ENCODE measurements at places on chromosomes 7 and 10.

- no peaks in the 10 kb centered on the region for H3K27me3 ChIP-seq
- H3K4me3 ChIP-seq = no peak overlapping the region
- no peaks in the 10 kb centered on the region for H3K4me1 ChIP-seq
- H3K36me3 ChIP-seq = no peaks in the 10 kb centered on the region
- H3K27ac ChIP-seq = no peak overlapping the region
- no peak for DNase-seq
These were observed 65.9 kb downstream of the BBS9 start for GRCh38 chr7:33195264-33195663.

GRCh38 chr7:1218541-1219165 lies 14.0 kb upstream of the UNCX start:
- H3K4me3 ChIP-seq = no peak overlapping the region
- H3K27ac ChIP-seq = no peak overlapping the region
- H3K36me3 ChIP-seq = no peaks in the 10 kb centered on the region
- no peaks in the 10 kb centered on the region for H3K4me1 ChIP-seq

GRCh38 chr7:101913247-101913721 lies 95.9 kb downstream of the CUX1 start:
- no peak for DNase-seq
- H3K36me3 ChIP-seq = peaks cover 24% of the 10 kb centered on the region
- no peak overlapping the region for H3K4me3 ChIP-seq
- H3K27ac ChIP-seq = no peak overlapping the region

DNA sequence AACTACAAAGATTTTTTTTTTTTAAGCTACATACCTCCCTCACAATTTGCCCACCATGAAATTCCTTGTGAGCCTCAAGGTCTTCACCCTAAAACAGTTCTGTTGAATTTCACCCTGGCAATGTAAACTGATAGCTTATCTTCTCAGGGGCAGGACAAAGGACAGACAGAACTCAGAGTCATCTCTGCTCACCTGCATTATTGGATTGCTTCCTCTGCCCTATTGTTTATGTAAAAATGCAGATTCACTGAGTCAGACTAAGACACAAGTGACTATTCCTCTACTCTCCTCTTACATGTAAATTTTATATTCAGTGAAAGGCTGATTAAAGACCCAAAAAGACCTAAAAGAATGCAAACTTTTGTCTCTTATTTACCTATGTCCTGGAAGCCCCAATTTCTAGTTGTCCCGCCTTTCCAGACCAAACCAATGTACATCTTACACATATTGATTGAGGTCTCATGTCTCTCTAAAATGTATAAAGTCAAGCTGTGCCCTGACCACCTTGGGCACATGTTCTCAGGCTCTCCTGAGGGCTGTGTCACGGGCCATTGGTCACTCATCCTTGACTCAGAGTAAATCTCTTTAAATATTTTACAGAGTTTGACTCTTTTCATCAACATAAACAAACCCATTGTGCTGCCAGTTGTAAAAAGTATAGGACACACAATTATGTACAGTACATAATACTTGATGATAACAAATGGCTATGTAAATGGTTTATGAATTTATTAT lies 440.2 kb downstream of the HTR7 start:
- peaks cover 34% of the 10 kb centered on the region for H3K4me1 ChIP-seq
- no peaks in the 10 kb centered on the region for H3K27me3 ChIP-seq
- no peaks in the 10 kb centered on the region for H3K36me3 ChIP-seq
- peak; percentile 41 for DNase-seq

- no peak overlapping the region for H3K4me3 ChIP-seq
- no peak for DNase-seq
- H3K4me1 ChIP-seq = no peaks in the 10 kb centered on the region
- H3K27ac ChIP-seq = no peak overlapping the region
These were observed 348.5 kb downstream of the GRID1 start for GRCh38 chr10:86017841-86018734.

DNA sequence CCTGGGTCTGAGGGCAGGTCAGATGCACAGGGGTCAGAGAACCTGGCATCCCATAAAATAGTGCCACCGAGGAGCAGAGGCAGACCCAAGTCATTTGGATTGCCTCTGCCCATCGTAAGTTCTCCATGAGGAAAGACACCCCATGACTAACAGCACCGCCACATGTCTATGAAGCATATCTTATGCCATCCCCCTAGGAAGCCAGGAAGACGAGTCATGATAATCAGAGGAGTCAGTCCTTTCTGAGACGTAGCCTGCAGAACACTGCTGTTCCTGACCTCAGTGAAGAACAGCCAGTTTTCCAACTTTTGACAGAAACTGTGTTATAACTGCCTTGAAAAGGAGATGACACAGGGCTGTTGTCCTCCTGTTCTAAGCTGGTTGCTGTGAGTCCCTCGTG lies 51.2 kb downstream of the INSYN2A start:
- H3K4me1 ChIP-seq = peaks cover 29% of the 10 kb centered on the region
- no peak overlapping the region for H3K27ac ChIP-seq
- H3K4me3 ChIP-seq = no peak overlapping the region
- no peaks in the 10 kb centered on the region for H3K27me3 ChIP-seq
- H3K36me3 ChIP-seq = 0 out of 2 replicates have a peak, but pooled peaks cover 8% of the 10 kb centered on the region

- no peak for DNase-seq
- no peak overlapping the region for H3K27ac ChIP-seq
- H3K27me3 ChIP-seq = no peaks in the 10 kb centered on the region
- H3K4me1 ChIP-seq = peaks cover 65% of the 10 kb centered on the region
- no peaks in the 10 kb centered on the region for H3K36me3 ChIP-seq
- no peak overlapping the region for H3K4me3 ChIP-seq
These were observed 344.8 kb upstream of the NFE2L3 start for GRCh38 chr7:25807086-25807611.

All from SJSA1 (cell line).